Activated T-helper 1 cell treated with Interleukin-2 at 50 U/mL for 16 hours (primary cell): ENCODE measurements at places on chromosomes 12 and 14.

GRCh38 chr12:93065896-93066295 lies 136.8 kb upstream of the EEA1 start:
- DNase-seq = no peak

- DNase-seq = no peak
These were observed 214.1 kb upstream of the PELI2 start for GRCh38 chr14:55904086-55904485.

GRCh38 chr12:91422811-91423692 lies 240.4 kb upstream of the DCN start:
- no peak for DNase-seq

GRCh38 chr14:37232907-37233481 lies 35.3 kb downstream of the MIPOL1 start:
- DNase-seq = no peak

DNA sequence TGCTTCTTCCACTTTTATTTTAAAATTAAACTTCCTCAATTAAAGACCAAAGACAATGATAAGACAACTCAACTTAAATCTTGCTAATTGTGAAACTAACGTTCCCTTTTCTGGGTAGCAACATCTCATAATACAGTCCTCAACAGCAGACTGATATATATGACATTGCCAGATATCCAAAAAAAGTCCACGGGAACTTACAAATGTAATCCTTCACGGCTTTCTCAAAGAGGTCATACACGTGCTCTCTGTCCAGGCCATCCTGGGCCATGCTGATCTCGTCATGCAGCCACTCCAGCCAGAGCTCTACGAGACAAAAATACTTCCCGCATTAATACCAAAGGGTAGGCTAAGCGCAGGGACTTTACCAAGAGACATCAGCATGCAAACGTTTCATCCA lies 13.3 kb downstream of the SART3 start:
- no peak for DNase-seq

- no peak for DNase-seq
These were observed 18.4 kb downstream of the ZFC3H1 start for GRCh38 chr12:71645268-71645667.

- no peak for DNase-seq
These were observed 177.0 kb upstream of the CNTN1 start for GRCh38 chr12:40515041-40515816.

DNA sequence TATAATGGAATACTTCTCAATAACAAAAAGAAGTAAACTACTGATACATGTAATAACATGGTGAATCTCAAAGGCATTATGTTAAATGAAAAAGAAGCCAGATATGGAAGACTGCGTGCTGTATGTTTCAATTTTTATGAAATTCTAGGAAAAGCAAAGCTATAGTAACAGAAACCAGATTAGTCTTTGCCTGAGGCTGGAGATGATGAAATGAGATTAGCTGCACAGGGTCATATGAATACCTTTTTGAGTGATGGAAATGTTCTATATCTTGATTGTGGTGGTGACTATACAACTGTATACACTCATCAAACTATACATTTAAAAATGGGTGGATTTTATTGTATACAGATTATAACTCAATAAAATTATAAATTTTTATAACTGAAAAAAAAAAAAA lies 113.5 kb downstream of the TMEM30B start:
- DNase-seq = no peak

DNA sequence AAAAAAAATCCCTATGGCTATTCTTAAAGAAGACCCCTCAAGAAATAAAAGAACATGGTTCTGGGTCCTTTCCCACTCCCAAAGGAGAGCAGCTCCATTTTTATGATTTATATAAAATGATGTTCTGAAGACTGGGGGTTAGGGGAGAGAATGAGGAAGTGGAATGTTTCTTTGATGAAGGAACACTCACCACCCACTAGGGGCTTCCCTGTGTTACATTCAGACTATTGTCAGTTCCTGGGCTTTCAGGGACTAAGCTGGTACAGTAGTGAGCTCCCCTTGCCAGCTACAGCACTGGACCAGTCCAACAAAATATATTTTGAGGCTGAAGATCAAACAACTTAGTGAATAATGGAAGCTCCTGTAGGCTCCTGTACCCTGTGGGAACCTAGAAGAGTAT lies 98.9 kb downstream of the HMGA2 start:
- no peak for DNase-seq

DNA sequence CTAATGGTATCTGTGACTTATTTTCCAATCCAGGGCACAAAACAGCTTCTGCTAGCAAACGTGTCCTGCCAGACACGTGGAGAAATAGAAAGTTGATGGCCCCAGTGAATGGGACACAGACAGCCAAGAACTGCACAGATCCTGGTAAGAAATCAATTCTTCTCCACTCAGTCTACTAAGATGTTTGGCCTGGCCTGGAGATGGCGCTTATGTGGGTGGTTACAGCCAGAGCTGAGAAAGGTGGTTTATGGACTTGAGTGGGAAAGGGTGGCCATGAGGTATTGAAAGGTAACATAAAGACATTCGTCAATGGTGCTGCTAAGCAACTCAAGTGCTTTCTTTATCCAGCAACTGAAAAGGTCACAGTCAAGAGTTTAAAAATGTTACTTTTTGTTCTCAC lies 2.9 kb downstream of the SLC24A4 start:
- no peak for DNase-seq

- DNase-seq = no peak
These were observed 25.0 kb downstream of the SYNDIG1L start for GRCh38 chr14:74400919-74401503.

DNA sequence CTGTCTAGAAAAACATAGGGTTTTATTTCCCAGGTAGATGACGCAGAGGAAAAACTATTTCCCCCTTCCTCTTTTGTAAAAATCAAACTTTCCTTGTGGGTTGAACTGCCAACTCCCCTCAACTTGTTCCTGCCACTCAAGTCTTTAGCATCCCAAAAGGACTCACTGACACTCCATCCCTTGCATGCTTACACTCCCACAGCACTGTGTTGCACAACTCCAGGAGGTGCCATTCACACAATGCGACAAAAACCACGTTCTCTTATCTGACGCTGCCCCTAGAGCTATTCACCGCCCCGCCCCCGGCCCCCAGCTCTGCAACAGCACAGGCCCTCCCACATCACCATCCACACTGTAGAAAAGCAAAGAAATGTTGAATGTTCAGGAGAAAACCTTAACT lies 16.9 kb upstream of the STON2 start:
- DNase-seq = no peak

DNA sequence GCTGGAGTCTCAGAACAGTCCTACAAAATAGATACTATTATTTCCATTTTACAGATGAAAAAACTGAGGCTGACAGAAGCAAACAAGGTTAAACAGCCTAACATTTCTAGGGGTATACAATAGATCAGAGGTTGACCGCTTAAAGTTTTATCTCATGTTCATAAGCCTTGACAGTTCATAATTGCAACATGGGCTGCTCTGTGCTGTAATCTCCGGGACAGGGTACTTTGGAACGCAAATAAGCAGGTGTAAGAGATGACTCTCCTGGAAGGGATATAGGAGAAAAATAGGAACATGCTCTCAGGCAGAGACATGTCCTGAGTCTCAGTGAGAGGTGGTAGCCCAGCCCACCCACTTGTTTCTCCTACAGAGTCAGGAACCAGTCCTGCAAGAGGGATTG lies 72.8 kb upstream of the RBM19 start:
- no peak for DNase-seq

DNA sequence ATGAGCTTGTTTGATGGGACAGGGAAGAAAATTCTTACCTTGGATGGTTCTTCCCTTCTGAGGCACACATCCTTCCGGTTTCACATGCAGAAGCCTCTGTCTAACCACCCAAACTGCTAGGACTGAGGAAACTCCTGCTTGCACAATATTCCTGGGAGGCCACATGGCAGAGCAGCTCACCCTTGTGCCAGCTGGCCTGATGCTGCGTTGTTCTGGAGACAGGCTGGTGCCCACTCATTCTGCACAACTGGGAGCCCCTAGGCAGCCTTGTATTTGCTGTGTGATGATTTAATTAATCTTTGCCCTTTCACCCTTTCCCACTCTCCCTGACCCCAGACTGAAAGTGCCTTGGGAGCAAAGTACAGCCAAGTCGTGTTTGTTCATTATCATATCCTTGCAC lies 130.8 kb downstream of the RTN1 start:
- no peak for DNase-seq

DNA sequence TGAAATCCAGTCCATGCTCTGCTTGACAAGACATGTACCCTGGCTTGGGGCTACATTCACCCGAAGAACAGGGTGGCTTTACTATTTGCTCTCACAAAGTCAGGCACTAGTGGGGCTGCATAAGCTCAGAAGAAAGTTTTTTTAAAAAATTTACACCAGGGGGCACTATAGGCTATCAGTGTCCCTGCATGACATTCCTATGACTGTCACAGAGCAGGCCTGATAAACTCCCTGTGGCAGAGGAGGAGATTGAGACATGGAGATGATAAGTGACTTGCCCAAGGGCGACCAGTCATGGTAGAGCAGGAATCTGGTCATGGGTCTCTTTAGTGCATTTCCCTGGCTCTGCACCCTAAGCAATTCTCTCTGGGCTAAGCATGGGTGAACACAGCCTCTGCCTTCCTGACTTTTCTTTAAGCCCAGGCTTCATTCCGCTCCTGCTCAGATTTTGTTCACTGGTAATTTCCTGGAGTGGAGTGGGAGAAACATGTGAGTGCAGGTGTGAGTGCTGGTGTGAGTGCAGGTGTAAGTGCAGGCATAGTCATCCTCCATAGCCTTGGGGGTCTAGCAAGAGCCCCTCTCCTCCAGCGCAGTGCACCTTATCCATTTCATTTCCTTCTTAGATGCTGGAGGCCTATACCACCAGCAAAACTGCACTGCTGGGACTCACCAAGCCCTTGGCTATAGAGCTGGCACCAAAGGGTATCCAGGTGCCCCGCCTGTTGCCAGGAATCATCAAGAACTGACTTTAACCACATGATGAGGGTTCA lies 91.6 kb downstream of the DHRS2 start:
- no peak for DNase-seq

- no peak for DNase-seq
These were observed 17.0 kb downstream of the PSEN1 start for GRCh38 chr14:73153272-73153671.

GRCh38 chr12:570921-571794 lies 92.1 kb downstream of the NINJ2 start:
- DNase-seq = no peak

- no peak for DNase-seq
These were observed 72.6 kb upstream of the REP15 start for GRCh38 chr12:27623645-27624044.

DNA sequence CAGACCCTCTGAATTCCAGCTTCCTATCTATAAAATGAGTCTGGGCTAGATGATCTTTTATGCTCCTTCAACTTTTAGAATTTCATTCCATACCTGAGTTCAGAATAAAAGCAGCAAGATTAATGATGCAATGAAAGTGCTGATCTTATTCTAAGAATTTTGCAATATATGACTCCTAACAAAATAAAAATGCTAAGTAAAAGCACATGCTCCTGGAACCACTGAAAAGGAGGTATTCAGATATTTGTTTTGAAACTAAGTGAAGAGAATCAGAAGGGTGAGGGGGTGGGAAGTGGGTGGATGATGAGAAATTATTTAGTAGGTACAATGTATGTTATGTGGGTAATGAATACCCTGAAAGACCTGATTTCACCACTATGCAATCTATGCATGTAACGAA lies 216.6 kb downstream of the PTPRO start:
- no peak for DNase-seq

DNA sequence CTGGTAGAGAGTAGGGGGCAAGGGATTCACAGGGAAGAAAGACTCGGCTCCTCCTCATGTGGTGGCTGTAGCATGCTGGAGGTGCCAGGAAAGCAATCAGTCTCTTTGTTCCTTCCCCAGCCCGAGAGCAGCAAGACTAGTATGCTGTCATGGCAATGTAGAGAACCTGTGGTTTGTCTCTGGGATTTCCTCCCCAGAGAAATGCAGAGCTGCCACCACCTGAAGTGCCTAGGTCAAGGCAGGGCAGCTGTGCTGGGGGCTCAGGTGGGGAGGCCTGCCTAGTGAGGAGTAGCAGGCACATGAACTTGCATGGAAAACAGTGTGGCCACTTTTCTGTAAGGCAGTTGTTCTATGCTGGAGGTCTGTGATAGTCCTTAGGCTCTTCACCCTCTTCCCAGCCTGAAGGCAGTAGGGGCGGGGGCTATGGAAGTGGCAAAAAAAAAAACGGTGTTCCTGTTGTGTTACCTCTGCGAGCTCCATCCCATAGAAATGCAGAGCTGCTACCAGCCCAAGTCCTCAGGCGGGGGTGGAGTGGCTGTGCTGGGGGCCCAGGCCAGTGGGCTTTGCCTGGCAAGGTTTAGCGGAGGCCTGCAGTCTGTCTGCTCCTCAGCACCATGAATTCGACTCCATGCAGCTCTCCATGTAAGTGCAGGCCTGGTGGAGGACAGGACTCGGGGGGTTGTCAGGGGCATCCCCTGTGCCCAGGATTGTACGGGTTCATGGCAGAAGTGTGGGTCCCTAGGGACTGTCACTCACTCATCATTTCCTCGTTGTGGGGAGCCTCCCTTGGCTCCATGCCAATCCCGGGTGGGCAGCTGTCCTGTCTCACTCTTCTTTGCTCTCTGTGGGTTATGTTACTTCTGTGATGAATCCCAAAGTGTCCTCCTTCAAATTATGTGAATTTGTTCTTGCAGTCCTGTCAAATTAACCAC lies 4.1 kb upstream of the CLEC4D start:
- no peak for DNase-seq

GRCh38 chr14:36553656-36554260 lies 28.7 kb downstream of the NKX2-8 start:
- no peak for DNase-seq

DNA sequence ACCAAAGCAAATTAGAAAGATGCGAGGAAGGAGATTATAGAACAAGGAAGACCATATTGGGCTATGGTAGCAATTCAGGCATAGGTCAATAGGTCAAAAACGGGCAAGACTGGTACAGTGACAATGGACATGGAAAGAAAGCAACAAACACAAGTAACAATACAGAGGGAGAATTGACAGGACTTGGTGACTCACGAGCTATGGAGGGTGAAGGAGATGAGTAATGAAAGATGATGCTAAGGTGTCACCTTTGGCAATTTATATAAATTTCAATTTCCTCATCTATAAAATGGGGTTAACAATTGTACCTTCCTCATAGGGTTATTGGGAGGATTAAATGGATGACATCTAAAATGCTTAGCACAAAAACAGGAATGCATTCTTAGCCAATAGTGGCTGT lies 15.1 kb upstream of the DUSP16 start:
- DNase-seq = no peak

DNA sequence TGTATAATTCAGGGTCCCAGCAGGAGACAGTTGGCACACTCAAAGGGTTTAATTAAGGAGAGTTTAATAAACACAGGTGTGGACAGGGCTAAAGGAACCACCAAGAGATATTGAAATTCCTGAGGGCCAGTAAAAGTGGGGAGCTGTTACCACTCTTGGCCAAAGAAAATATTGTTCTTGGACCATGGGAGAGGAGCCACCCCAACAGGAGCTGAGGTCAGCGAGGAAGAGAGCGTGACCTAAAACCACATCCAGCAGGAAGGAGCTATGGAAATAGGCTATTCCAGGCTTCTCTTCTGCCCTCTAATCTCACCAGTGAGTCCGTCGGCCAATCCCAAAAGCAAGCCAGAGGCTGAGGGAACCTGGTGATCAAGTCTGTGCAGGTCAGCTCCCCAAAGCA lies 390.8 kb downstream of the MED13L start:
- DNase-seq = no peak
